ENCODE measurements at places on chromosomes 12 and 14.

- no peaks in the 10 kb centered on the region for H3K4me1 ChIP-seq
- no peak overlapping the region for H3K27ac ChIP-seq
- H3K36me3 ChIP-seq: no peaks in the 10 kb centered on the region
- H3K4me3 ChIP-seq: no peak overlapping the region
Measured at GRCh38 chr12:119328111-119328510, 6.4 kb upstream of the CCDC60 start.

GRCh38 chr12:28313631-28314030, 123.4 kb downstream of the CCDC91 start:
- H3K27ac ChIP-seq: no peak overlapping the region
- H3K4me3 ChIP-seq: no peak overlapping the region
- DNase-seq: no peak

- H3K27me3 ChIP-seq: no peaks in the 10 kb centered on the region
- peak; percentile 25 for DNase-seq
- peak overlapping the region; percentile 79 for H3K27ac ChIP-seq
Measured at GRCh38 chr12:54561164-54561563, 11.8 kb downstream of the PDE1B start.

DNA sequence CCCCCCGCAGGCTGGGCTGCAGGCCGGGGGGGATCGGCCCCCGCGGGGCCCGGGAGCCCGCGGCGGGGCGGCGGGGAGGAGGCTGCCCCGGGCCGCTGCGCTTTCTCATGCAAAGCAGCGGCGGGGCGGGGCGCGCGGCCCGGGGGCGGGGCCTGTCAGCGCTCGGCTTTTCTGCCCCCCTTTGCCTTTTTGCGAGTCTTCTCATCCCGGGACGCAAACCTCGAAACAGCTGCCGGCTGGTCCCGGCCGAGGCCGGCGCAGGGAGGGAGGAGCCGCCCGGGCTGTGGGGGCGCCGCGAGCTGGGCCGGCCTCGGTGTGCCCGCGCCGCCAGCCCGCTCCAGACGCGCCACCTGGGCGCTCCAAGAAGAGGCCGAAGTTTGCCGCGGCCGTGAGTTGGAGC, at the start of gene FZD10:
Gene FZD10 (plus strand): TSS at position 198 of the 400 bp plus-strand sequence. CDS start 479 bp downstream, outside the sequence.
- H3K4me3 ChIP-seq: peak within 1 kb of the TSS; percentile 24
- H3K27ac ChIP-seq: no peak within 1 kb of the TSS
- peaks cover 36% of the 10 kb centered on the region for H3K27me3 ChIP-seq
- DNase-seq: peak; percentile 26

- DNase-seq: peak; percentile 2
- peaks cover 4% of the 10 kb centered on the region for H3K4me1 ChIP-seq
- no peak overlapping the region for H3K27ac ChIP-seq
- peak overlapping the region; percentile 58 for H3K4me3 ChIP-seq
Measured at GRCh38 chr14:64878837-64879634, 671 bp downstream of the SPTB start.

DNA sequence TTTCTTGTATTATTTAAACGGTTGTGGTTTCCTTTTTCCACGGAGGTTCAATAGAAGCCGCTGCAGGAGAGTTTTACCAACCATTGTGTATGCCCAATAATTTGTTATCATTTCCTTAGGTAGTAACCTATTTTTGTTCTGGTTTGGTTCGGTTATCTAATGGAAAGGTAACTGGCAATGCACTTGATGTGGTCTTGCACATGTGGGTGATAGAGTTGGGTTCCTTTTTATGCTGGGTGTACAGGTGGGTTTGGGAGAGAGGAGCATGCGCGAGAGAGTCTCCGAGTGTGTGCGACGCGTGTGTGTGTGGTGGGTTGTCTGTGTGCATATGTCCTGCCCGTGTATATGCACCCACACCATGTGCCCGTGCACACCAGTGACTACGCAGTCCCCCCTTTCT, 102.7 kb upstream of the FKBP4 start:
- H3K4me3 ChIP-seq: peak overlapping the region; percentile 87
- DNase-seq: peak; percentile 15
- peaks cover 6% of the 10 kb centered on the region for H3K27me3 ChIP-seq
- peaks cover 42% of the 10 kb centered on the region for H3K4me1 ChIP-seq
- H3K27ac ChIP-seq: peak overlapping the region; percentile 88
- H3K36me3 ChIP-seq: peaks cover 1% of the 10 kb centered on the region

DNA sequence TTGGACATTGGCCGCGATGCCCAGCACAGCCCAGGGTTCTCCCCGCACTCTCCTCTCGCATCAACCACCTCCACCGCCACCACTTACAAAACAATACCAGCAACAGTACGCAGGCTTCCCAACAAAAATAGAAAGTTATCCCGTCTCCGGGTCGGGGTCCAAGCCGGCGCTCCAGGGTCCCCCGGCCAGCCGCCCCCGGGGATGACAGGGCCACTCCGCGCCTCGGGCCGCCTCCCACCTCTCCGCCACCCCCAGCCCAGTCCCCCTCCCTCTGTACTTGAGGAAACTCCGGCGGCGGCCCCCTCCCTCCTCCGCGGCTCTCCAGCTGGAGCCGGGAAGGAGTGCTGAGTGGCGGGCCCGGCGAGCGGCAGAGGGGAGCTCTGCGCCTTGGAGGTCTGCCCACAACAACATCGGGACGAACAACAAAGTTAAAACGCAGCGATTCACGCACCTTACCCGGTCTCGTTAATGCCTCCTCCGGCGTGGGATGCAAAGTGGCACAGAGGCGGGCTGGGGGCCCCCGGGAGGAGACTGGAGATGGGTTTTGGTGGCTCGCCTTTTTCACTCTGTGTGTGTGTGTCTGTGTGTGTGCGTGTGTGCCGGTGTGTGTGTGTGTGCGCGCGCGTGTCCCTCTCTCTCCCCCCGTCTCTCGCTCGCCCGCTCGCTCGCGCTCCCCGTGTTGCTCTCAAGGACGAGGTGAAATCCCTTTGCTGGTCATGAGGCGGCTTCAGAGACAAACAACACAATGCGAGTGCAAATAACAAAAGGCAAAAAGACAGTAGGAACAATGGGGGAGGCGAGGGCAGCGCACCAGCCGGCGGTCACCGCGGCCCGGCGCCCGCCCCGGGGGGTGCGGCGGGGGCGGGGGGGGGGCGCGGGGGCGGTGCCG, 386.8 kb downstream of the BCAT1 start:
- peak overlapping the region; percentile 79 for H3K4me3 ChIP-seq
- peaks cover 15% of the 10 kb centered on the region for H3K4me1 ChIP-seq
- peak; percentile 14 for DNase-seq
- H3K27me3 ChIP-seq: peaks cover 59% of the 10 kb centered on the region

DNA sequence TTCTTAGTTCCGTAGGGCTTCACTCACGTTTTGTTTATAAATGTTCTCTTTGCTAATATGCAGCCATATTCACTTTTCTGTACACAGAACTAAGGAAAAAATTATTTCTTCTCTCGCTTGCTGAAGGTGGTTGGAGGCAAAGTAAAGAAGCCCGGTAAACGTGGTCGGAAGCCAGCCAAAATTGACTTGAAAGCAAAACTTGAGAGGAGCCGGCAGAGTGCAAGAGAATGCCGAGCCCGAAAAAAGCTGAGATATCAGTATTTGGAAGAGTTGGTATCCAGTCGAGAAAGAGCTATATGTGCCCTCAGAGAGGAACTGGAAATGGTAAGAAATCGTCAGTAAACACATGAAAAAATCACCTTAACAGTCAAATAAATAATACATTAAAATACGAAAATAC, 24.0 kb downstream of the CREBL2 start:
- DNase-seq: no peak
- no peaks in the 10 kb centered on the region for H3K27me3 ChIP-seq
- peaks cover 24% of the 10 kb centered on the region for H3K4me1 ChIP-seq
- peaks cover 38% of the 10 kb centered on the region for H3K36me3 ChIP-seq

Measured in activated naive CD8-positive, alpha-beta T cell treated with anti-CD3 and anti-CD28 coated beads, Interleukin-2, amount 50 U/mL, for 24 hours (primary cell).